ENCODE measurements at places on chromosomes 5 and 9.

GRCh38 chr5:95027775-95028174 is 257.1 kb downstream of the MCTP1 start:
- no peak for DNase-seq

DNA sequence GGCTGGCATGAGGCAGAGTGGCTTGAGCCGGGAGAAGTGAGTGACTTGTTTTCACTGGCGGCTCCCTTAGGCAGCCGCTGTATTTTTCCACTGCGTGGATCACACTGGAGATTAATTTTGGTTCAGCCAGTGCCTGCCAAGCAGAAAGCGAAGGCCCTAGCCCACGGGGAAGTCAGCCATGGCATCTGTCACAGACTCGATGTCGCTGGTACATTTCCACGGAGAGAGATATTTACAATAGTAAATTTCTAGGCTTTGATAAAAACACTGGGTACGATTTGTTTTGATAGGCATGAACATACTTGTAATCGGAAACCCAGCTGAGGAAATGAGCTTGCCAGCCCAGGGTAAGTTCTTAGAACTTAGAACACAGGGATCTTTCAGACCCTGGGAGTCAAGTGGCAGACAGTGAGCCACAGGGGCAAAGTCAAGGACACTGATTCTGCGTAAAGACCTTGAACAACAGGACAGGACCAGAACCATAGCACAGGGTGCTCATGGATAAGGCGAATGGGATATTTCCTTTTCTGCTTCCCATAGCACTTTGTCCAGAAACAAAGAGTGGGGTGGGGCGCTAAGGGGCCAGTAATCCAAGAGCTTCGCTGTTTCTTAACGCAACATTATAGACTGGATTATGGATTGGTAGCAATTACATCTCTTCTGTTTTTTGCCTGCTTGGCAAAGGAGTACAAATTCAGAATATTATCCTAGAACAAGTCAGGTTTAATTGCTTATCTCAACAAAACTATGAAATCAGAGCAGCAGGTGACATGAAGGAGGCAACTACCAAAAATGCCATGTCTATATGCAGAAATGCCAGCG is 4.5 kb downstream of the DUSP1 start:
- DNase-seq, result no peak

DNA sequence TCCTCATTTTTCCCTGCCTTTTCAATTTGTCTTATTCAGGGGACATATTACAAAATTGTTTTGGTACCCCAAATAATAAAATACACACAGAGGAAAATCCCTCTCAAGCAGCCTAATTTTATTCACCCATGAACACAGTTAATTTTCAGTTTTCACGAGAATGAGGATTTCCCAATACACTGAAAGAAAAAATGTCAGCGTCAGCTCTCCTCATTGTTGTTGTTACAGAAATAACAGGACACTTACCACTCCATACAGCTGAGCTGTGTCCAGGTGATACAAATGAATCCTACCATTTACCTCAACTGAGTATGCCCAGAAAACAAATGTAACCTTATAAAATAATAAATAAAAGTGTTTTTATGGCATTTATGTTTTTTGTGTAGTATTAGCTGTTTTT is 144.6 kb upstream of the PCA3 start:
- DNase-seq, result no peak

DNA sequence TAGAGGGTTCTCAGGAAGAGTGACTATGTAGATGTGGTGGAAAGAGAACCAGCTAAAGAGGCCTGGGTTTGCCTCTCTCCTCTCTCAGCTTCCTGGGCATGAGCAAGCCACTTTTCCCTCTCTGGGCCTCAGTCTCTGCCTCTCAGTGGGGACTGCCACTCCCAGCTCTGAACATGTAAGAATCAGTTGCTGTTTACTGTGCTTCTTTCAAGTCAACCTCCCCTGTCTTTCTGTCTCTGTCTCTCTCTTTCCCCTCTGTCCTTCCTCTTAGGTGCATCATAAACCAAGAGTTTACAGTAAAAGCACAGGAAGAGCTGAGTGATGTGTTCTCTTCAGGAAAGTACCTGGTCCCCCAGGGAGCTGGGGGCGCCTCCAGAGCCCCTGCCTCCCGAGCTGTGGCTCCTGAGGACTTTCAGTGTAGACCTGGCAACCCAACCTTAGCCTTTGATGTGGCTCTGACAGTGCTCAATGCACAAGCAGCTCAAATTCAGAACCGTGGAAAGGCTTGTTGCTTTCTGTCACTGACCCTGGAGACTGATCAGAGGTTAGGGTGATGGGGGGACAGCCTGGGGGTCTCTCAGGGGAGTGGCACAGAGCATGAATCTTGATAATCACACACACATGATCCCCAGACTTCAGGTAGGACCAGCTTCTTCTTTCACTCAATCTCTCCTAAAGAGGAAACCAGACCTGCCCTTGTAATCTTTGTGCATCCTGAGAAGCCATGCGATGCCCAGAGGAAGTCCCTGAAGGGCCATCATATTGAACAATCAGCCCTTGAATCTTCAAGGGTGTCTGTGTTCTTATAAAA is 59.4 kb upstream of the TNFSF8 start:
- DNase-seq, result no peak

GRCh38 chr9:91790917-91791316 is 159.1 kb downstream of the ROR2 start:
- no peak for DNase-seq

DNA sequence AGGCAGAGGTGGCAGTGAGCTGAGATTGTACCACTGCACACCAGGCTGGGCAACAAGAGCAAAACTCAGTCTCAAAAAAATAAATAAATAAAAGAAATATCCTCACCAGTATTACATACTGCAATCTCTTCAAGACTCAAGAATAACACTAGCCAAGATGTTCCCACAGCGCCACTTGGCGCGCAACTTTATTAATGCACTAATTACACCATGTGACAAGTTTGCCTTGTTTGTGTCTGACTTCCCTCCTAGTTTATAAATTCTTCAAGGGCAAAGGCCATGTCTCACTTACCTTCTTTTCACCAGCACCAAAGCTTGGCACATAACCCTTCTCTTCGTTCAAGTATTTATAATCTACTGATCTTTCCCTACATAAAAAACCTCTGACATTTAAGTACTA is 4.8 kb downstream of the SKP1 start:
- no peak for DNase-seq

DNA sequence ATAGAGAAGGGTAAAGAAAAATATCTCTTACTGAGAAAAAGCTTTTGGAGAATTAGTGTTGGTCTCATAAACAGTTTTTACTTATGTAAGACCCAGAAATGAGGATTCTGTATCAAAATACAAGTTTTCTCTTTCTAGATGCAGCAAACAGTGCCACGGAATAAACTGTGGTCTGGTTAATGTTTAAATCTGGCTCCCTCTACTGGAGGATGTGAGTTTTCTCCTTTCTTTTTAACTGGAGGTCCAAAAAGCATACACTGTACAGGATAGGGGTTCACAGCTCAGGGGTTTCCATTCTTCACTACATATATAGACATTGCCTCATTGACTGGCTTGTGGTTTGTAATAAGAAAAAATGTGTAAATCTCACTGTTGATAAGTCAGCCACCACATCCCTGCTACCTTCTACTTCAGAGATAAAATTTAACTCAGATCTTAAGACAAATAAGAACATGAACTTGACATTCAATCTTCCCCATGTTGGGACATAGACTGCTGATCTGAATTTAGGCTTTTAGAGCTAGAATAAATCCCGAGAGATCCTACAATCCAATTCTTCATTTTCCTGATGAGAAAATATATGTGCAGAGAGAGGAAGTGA is 98.9 kb downstream of the CFAP95 start:
- DNase-seq, result no peak

DNA sequence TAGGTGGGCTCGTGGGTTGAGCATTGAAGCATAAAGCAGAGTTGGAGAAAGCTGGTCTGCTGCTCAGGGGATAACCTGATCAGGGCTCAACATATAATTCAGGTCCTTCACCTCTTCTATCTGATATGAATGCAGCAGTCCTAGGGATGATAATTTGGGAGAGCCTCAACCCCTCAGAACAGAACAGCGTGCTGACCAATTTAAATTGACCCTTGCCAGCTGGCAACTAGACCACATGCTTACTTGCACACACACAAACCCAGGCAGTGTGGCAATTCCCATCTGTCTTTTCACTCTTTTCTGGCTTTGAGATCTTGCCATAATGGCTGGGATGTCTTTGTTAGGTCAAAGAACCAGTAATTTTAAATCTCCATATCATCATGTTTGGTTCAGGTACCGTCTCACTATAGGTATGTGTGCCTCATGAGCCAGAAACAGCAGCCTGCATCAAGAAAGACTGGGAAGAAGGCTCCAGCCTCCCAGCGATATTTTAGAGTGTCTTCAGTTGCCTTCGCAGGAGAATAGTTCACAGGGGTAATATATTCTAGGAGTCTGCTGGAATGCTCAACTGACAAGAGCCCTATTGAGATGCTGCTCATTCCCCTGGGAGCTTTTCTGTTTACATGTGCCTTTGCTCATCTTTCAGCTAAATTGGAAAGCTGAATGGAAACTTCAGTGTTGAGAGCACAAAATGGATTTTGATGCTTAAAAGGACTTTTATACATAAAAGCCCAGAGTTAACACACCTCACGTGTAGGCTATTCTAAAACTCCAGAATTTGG is 497.6 kb downstream of the RASEF start:
- no peak for DNase-seq

DNA sequence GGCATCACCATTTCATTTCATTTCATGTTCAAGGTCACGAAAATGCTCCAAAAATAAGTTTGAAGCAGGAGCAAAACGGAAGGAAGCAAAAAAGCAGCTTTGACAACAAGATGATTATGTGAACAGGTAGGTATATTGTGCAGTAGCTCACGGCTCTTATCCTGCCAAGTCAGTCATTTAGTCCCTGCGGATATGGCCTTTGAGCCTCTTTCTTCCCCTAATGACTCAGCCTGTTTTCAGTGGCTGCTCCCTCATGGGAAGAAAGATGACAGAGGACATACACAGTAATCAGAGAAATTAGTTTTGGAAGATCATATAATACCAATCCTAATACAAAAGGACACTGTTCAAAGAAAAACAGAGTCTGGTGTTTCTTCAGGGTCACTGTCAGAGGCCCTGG is 155.8 kb upstream of the GRAMD2B start:
- DNase-seq, result no peak

DNA sequence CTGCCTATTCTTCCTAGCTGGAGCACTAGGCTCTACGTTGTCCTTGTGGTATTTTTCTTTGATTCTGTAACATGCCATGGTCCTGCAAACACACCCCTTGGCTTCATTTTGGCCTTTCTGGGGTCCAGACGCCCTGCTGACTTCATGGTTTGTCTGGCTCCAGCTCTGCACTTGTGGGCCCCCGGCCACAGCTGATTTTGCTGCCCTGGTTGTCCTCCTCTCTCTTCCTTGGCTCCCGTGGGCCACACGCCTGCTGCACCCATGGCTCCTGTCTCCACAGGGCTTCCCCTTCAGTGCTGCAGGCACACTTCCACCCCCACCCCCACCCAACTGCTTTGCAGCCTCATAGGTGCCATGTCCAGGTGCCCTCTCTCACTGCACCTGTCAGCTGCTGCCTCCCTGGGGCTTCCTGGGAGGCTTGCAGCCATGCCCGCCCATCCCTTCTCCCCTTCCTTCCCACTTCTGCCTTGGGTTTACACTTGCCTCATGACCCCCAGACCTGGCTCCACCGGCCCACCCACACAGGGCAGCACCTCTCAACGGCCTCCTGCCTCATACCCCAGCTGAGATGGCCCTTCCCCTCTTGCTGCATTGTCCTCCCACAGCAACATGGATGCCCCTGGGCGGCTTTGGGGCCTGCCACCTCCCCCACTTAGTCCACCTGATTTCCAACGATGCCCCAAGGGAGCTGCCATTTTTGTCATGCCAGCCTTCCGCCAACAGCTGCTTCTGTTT is 25.6 kb downstream of the SLC6A3 start:
- DNase-seq, result no peak

- DNase-seq, result no peak
These were observed 3.3 kb upstream of the SLC6A3 start for GRCh38 chr5:1448511-1449011.

DNA sequence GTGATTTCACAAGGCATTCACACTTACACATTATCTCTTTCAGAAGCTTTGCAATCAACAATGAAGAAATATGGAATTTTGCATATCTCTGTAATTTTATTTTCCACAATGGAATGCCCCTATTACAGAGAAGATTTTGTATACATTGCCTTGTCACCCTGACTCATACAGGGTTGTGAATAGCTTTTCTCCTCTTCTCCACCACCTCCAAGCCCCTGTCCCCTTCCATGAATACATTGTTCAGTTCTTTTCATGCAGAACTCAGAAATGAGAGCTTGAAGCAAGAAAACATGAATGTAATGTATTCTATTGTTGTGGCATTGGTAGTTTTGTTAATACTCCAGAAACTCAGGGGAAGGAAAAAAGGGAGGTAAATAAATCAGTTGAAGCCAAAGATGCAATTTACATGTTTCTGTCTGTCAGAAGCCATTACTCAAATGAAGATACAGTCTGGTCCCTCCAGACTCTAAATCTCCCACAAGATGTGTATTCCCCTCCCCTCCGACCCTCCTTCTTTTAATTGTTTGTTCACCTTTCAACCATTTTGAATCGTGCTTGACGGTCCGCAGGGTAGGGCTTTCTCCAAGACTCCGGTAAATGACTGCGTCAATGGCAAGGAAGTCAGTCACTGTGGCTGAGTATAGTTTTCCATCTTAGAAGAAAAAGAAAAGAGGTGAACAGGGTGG is 86.1 kb downstream of the SEMA6A start:
- DNase-seq, result no peak

DNA sequence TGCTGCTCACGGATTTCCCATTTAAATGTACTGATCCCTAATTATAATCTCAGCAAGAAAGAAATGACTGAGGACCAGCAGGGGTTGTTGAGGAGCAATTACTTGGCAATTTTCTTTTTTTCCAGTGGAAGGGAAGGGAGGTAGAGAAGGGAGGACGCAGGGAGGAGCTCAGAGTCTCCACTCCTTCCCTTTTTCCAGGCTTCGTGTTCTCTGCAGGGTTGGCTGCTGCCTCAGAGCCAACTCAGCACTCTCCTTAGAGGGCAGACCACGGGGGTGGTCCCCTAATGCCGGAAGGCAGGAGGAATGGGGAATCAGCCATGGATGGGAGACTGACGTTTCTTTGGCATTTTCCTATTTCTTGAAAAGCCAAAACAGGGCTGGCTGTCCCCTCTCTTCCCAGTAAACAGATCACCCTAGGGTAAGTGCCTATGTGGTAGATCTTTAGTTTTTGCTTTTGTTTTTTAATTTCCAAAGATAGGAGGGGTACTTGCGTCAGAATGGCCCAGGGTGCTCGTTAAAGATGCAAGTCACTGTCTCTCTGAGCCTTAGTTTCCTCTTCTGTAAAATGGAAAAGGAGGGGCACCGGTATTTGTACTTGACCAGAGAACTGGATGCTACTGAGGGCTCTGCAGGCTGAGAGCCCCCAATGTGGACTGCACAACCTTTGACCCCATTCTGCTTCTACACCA is 39.6 kb upstream of the LCP2 start:
- no peak for DNase-seq

DNA sequence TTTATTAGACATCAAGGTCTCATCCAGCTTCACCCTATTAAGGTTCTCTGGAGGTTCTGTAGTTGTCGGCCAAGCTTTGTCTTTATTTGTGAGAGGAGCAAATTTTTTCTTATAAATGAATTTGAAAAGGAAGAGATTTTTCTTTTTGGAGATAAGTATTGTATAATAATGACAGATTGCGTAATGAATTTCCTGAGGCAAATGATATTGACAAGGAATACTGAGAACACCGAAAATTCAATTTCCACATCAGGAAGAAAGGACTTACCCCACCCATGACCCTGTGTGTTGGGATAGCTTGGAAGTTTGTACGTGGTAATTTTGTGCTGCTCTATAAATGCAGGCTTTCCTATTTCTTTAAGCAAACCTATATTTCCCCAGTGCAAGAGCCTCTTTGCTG is 53.5 kb downstream of the MAMDC2 start:
- DNase-seq, result no peak

All from NCI-H446 (cell line).